ENCODE measurements at places on chromosomes 11 and 22. TPM values are rescaled to one million over a fixed set of nuclear protein-coding genes. Genes with fewer than 3 reads are reported as not detected.
A peak's percentile ranks its signal among the peaks of the same experiment; 100 is the strongest.

The SHISAL1 gene
- total RNA-seq: 0.27 TPM

The CDHR5 gene
- total RNA-seq: 310 TPM

DNA sequence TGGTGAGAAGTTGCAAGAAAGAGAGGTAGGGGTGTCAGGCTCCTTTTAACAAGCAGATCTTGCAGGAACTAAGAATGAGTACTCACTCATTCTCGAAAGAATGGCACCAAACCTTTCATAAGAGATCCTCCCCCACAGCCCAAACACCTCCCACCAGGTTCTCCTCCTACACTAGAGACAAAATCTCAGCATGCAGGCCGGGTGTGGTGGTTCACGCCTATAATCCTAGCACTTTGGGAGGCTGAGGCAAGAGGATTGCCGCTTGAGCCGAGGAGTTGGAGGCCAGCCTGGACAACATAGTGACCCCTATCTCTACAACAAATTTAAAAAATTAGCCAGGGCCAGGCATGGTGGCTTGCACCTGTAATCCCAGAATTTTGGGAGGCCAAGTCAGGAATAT is 11.1 kb downstream of the GRAMD1B start:
- H3K27ac ChIP-seq: no peak overlapping the region
- no peaks in the 10 kb centered on the region for H3K27me3 ChIP-seq
- H3K4me3 ChIP-seq: no peak overlapping the region
- H3K36me3 ChIP-seq: no peaks in the 10 kb centered on the region
- no peaks in the 10 kb centered on the region for H3K4me1 ChIP-seq
- no peak for DNase-seq

DNA sequence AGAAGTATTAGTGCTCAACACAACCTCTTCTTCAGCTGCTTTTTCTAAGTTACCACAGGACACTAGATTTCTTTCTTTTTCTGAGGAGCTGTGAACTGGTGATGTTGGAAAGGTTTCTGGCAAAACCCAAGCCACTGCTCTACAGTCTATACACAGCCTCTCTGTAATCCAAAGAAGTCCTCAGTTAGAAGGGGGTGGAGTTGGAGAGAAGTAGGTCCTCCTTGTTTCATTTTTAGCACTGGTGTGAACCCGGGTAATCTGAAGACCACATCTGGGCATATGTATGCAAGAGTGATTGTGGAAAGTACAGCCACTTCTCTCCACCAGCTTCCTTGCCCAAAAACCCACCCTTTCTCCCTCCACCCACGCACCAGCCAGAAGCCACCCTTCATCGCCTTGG is 1168.1 kb downstream of the LRRC4C start:
- H3K27ac ChIP-seq: no peak overlapping the region
- H3K4me1 ChIP-seq: no peaks in the 10 kb centered on the region
- H3K27me3 ChIP-seq: no peaks in the 10 kb centered on the region
- no peaks in the 10 kb centered on the region for H3K36me3 ChIP-seq
- DNase-seq: no peak

DNA sequence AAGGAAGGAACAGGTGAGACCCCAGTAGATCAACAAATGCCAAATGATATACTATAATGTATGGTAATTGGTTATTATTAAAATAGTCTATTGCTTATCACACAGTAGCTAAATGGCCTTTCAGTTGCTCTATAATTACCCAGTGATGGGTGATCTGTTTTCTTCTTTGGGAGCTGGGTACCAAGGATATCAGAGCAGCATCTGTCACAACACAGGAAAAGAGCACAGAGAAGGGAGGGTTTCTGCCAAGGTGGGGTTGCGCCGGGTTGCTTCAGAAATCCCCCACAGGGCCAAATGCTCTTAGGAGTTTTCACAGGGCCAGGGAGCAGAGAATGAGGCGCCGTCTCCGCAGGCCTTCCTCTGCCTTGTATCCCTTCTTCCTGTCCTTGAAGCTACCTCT is 469.4 kb downstream of the INSC start:
- no peak overlapping the region for H3K4me3 ChIP-seq
- DNase-seq: no peak
- no peak overlapping the region for H3K27ac ChIP-seq
- H3K36me3 ChIP-seq: no peaks in the 10 kb centered on the region

DNA sequence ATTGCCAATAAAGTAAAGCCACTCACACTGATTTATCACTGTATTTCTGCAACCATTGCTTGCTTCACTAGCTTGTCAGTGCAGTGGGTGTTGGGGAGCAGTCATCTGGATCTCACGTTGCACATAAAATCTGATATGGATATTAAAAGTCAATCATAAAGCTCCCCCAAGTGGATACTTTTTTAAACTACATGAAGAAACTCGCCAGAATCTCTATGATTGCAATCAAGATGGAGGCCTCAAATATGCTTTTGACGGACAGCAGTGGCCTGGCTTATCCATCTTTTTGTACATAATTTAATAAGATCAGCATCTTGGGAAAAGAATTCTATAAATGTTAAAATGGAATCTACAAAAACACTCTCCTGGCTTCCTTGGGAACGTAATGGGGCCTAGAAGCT is 137.7 kb downstream of the WT1 start:
- H3K36me3 ChIP-seq: no peaks in the 10 kb centered on the region
- H3K4me3 ChIP-seq: no peak overlapping the region
- H3K27me3 ChIP-seq: no peaks in the 10 kb centered on the region
- H3K27ac ChIP-seq: no peak overlapping the region
- H3K4me1 ChIP-seq: no peaks in the 10 kb centered on the region
- DNase-seq: no peak

GRCh38 chr11:126352934-126353801 is 2.3 kb upstream of the ST3GAL4 start:
- H3K4me3 ChIP-seq: no peak overlapping the region
- peaks cover 6% of the 10 kb centered on the region for H3K4me1 ChIP-seq
- DNase-seq: no peak
- no peak overlapping the region for H3K27ac ChIP-seq
- H3K36me3 ChIP-seq: no peaks in the 10 kb centered on the region
- no peaks in the 10 kb centered on the region for H3K27me3 ChIP-seq

- H3K27ac ChIP-seq: no peak overlapping the region
- no peaks in the 10 kb centered on the region for H3K4me1 ChIP-seq
- H3K27me3 ChIP-seq: no peaks in the 10 kb centered on the region
- DNase-seq: no peak
Measured at GRCh38 chr11:10268746-10269488, 25.1 kb downstream of the SBF2 start.

GRCh38 chr11:35321532-35322317 is 97.6 kb downstream of the SLC1A2 start:
- no peak overlapping the region for H3K4me3 ChIP-seq
- no peak overlapping the region for H3K27ac ChIP-seq
- H3K4me1 ChIP-seq: no peaks in the 10 kb centered on the region
- no peaks in the 10 kb centered on the region for H3K36me3 ChIP-seq
- H3K27me3 ChIP-seq: no peaks in the 10 kb centered on the region

DNA sequence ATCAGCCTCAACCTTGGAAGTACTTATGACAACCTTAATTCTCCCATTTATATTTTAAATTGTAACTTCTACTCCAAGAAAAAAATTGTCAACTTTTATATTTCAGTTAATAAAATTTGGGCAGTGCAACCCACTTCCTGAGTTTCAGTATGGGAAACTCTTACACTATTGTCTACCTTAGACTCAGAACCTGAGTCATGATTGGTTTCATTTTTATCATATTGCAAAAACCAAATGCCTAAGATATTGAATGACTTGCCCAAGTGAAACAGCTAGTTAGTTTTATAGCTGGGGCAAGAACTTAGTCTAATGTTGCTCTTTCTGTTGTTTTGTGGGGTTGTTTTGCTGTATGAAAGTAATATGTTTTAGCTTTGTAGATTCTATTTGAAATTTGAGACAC is 334.0 kb upstream of the ARHGAP42 start:
- no peak overlapping the region for H3K27ac ChIP-seq
- H3K4me1 ChIP-seq: no peaks in the 10 kb centered on the region
- no peak overlapping the region for H3K4me3 ChIP-seq
- DNase-seq: no peak
- H3K27me3 ChIP-seq: no peaks in the 10 kb centered on the region
- no peaks in the 10 kb centered on the region for H3K36me3 ChIP-seq

GRCh38 chr11:130478204-130478701 is 29.8 kb downstream of the ADAMTS15 start:
- no peak overlapping the region for H3K4me3 ChIP-seq
- peak; percentile 66 for DNase-seq
- H3K27ac ChIP-seq: peak overlapping the region; percentile 16
- H3K36me3 ChIP-seq: no peaks in the 10 kb centered on the region
- no peaks in the 10 kb centered on the region for H3K4me1 ChIP-seq

The OR56A1 gene
- not detected for total RNA-seq

The C11orf91 gene
- total RNA-seq: not detected

GRCh38 chr11:12001186-12001585 is 7.2 kb downstream of the DKK3 start:
- no peaks in the 10 kb centered on the region for H3K4me1 ChIP-seq
- no peak for DNase-seq
- no peaks in the 10 kb centered on the region for H3K36me3 ChIP-seq
- H3K27ac ChIP-seq: no peak overlapping the region
- H3K27me3 ChIP-seq: no peaks in the 10 kb centered on the region
- no peak overlapping the region for H3K4me3 ChIP-seq

DNA sequence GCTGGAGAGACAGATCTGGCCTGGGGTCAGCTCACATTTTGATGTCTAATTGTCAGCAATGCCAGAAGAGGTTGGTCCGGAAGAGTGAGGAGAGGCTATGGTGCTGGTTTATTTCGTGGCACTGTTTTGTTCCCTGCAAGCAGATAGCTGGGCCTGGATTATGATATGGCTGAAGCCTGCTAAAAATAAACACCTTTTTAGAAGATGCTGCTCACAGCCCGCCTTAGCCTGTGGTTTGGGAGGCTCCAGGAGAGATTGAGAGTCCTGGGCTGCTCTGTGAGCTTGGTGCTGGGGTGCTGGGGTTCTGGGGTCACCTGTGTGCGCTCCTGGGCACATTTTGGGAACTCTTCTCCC is 29.6 kb upstream of the ALX4 start:
- H3K36me3 ChIP-seq: no peaks in the 10 kb centered on the region
- no peaks in the 10 kb centered on the region for H3K4me1 ChIP-seq
- DNase-seq: no peak
- peaks cover 6% of the 10 kb centered on the region for H3K27me3 ChIP-seq
- no peak overlapping the region for H3K4me3 ChIP-seq
